ENCODE measurements at places on chromosomes 5 and 9. TPM values are rescaled to one million over a fixed set of nuclear protein-coding genes. Genes with fewer than 3 reads are reported as not detected.
A peak's percentile ranks its signal among the peaks of the same experiment; 100 is the strongest.

- no peak overlapping the region for H3K27ac ChIP-seq
- H3K36me3 ChIP-seq, result no peaks in the 10 kb centered on the region
- H3K4me1 ChIP-seq, result no peaks in the 10 kb centered on the region
- no peaks in the 10 kb centered on the region for H3K27me3 ChIP-seq
Measured at GRCh38 chr9:2359891-2360471, 261.6 kb upstream of the VLDLR start.

- H3K4me1 ChIP-seq, result 0 out of 2 replicates have a peak, but pooled peaks cover 3% of the 10 kb centered on the region
- H3K27me3 ChIP-seq, result no peaks in the 10 kb centered on the region
- H3K27ac ChIP-seq, result no peak overlapping the region
- no peaks in the 10 kb centered on the region for H3K36me3 ChIP-seq
- no peak overlapping the region for H3K4me3 ChIP-seq
- DNase-seq, result no peak
Measured at GRCh38 chr5:132251220-132251725, 6.2 kb upstream of the PDLIM4 start.

- peaks cover 18% of the 10 kb centered on the region for H3K36me3 ChIP-seq
- peak overlapping the region; percentile 96 for H3K27ac ChIP-seq
- no peak for DNase-seq
- peak overlapping the region; percentile 76 for H3K4me3 ChIP-seq
- no peaks in the 10 kb centered on the region for H3K27me3 ChIP-seq
Measured at GRCh38 chr5:32586276-32586599, 881 bp downstream of the SUB1 start.

Gene PCSK1
- total RNA-seq, result not detected

GRCh38 chr9:8284884-8285283, 485.3 kb upstream of the DMAC1 start:
- no peak for DNase-seq
- no peaks in the 10 kb centered on the region for H3K36me3 ChIP-seq
- H3K27ac ChIP-seq, result no peak overlapping the region
- H3K27me3 ChIP-seq, result no peaks in the 10 kb centered on the region
- H3K4me3 ChIP-seq, result no peak overlapping the region

GRCh38 chr5:64457846-64458245, 48.0 kb upstream of the RGS7BP start:
- no peaks in the 10 kb centered on the region for H3K4me1 ChIP-seq
- H3K36me3 ChIP-seq, result no peaks in the 10 kb centered on the region
- no peak overlapping the region for H3K27ac ChIP-seq

- no peak overlapping the region for H3K27ac ChIP-seq
- no peak for DNase-seq
- H3K4me1 ChIP-seq, result peaks cover 16% of the 10 kb centered on the region
- H3K36me3 ChIP-seq, result peaks cover 100% of the 10 kb centered on the region
- H3K27me3 ChIP-seq, result no peaks in the 10 kb centered on the region
Measured at GRCh38 chr5:178210686-178211085, 6.4 kb downstream of the HNRNPAB start.

Gene BICD2
- 67.4 TPM for total RNA-seq

- peaks cover 9% of the 10 kb centered on the region for H3K4me1 ChIP-seq
- no peaks in the 10 kb centered on the region for H3K27me3 ChIP-seq
- no peak overlapping the region for H3K4me3 ChIP-seq
- H3K27ac ChIP-seq, result no peak overlapping the region
- H3K36me3 ChIP-seq, result peaks cover 36% of the 10 kb centered on the region
Measured at GRCh38 chr5:115873392-115873791, 31.7 kb downstream of the AP3S1 start.

Gene LCN15
- not detected for total RNA-seq

GRCh38 chr9:104914466-104914865, 13.5 kb downstream of the ABCA1 start:
- H3K27me3 ChIP-seq, result no peaks in the 10 kb centered on the region
- DNase-seq, result no peak
- no peaks in the 10 kb centered on the region for H3K36me3 ChIP-seq
- no peak overlapping the region for H3K27ac ChIP-seq

DNA sequence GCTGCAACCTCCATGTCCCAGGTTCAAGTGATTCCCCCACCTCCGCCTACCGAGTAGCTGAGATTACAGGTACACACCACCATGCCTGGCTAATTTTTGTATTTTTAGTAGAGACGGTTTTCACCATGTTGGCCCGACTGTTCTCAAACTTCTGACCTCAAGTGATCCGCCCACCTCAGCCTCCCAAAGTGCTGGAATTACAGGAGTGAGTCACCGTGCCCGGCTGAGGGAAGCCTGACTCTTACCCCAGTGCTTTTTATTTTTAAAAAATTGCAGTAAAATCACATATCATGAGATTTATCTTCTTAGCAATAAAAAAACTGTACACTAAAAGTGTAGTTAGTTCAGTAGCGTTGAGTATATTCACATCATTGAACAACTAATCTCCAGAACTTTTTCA, 105.3 kb downstream of the SLIT3 start:
- H3K27me3 ChIP-seq, result no peaks in the 10 kb centered on the region
- H3K4me1 ChIP-seq, result peaks cover 24% of the 10 kb centered on the region
- H3K36me3 ChIP-seq, result peaks cover 3% of the 10 kb centered on the region
- no peak overlapping the region for H3K4me3 ChIP-seq
- DNase-seq, result peak; percentile 26
- H3K27ac ChIP-seq, result no peak overlapping the region
